Effector memory CD4-positive, alpha-beta T cell (primary cell): ENCODE measurements at places on chromosomes 12 and 14.

DNA sequence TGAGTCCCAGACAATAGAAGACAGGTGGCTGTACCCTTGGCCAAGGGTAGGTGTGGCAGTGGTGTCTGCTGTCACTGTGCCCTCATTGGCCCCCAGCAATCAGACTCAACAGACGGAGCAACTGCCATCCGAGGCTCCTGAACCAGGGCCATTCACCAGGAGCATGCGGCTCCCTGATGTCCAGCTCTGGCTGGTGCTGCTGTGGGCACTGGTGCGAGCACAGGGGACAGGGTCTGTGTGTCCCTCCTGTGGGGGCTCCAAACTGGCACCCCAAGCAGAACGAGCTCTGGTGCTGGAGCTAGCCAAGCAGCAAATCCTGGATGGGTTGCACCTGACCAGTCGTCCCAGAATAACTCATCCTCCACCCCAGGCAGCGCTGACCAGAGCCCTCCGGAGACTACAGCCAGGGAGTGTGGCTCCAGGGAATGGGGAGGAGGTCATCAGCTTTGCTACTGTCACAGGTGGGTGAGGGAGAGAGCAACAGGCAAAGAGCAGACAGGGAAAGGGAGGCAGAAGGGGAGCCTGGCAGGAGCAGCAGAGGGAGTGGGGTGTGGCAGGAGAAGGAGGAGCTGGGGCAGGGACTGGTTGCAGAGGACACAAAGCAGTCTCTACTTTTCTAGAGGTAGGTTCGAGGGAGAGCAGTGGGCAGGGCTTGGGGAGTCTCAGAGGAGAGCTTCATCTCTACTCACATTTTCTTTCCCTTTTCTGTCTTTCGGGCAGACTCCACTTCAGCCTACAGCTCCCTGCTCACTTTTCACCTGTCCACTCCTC is 452 bp downstream of the INHBE start:
- DNase-seq: no peak

DNA sequence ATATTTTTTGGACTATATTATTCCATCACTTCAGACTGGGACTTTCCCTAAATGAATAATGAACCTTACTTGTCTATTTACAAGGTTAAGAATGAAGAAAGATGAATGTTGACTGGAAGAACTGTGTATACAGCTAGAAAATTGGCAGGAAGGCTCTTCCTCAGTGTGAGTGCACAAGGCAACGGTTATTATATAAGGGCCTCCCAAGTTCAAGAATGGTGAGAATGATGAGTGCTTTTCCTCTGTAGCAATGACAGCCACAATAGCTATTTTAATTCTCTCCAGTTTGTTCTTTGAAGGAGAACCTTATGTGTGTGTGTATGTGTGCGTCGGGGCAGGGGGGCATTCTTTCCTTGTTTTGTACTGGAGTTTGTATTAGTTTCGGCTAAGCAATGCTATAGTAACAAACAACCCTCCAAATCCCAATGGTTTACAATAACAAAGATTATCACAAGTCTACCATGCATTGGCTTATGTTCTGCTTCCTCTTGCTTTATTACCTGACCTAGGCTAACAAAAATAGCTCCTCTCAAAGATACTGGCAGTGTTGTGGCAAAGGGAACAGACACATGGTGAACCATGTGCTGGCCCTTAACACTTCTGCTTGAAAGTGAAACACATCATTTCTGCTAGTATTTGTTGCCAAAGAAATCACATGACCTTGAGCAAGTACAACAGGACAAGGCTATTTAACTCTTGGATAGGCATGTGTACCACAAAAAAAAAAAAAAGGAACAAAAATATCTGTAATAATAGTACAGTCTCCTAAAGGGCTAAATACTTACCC is 139.5 kb downstream of the RMST start:
- no peak for DNase-seq

DNA sequence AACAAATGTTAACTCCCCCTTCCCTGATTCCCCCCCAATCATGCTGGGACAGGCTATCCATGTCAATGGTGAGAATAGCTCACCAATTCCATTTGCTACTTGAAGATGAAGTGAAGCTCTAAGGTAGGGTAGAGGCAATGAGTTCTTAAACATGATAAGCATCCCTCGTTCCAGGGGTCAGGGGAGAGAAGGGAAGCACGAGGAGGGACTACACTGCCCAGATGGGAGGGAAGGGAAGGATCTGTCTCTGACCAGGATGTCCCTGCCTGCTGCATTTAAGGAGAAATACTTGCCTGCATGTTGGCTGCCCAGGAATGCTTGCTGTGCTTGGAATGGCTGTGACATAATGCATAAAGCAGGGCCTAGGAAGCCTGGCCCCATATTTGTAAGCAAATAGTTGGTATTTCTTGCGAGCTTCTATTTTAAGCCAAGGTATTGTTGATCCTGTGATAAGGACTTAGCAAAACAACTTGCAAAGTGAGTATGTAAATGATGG is 155.1 kb downstream of the CEP83 start:
- no peak for DNase-seq

- DNase-seq: no peak
These were observed 387.5 kb downstream of the BCAT1 start for GRCh38 chr12:24561411-24561871.

- DNase-seq: no peak
These were observed 82.2 kb downstream of the DAD1 start for GRCh38 chr14:22506778-22507351.

- peak; percentile 54 for DNase-seq
These were observed 1.1 kb upstream of the RNASE4 start for GRCh38 chr14:20683125-20683890.

GRCh38 chr12:2112401-2112800 is 59.6 kb downstream of the CACNA1C start:
- DNase-seq: no peak

DNA sequence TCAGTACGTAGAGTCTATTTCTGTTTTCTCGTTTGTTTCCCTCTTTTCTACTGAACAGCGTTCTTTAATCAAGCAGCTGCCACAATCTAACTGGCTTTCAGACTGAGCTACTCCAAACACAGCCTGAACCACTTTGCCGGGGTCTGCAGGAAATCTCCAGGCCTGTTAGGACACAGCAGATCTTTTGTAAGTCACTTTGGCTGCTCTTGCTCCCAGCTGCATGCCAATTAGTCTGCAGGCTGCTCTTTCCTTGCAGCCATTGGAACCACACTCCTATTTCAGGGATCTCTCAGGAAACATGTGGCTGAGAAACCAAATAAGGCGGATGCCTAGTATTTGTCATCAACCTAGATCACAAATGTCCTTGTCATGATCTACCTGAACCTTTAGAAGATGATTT is 73.6 kb downstream of the TMTC1 start:
- no peak for DNase-seq

GRCh38 chr12:28440081-28440608 is 249.9 kb downstream of the CCDC91 start:
- no peak for DNase-seq

GRCh38 chr14:22159099-22159498 is 429.9 kb downstream of the DAD1 start:
- no peak for DNase-seq

- DNase-seq: peak; percentile 18
These were observed 34.0 kb downstream of the FIGNL2 start for GRCh38 chr12:51814311-51815088.

- DNase-seq: no peak
These were observed 972.2 kb upstream of the TMEM132C start for GRCh38 chr12:127294651-127295210.

DNA sequence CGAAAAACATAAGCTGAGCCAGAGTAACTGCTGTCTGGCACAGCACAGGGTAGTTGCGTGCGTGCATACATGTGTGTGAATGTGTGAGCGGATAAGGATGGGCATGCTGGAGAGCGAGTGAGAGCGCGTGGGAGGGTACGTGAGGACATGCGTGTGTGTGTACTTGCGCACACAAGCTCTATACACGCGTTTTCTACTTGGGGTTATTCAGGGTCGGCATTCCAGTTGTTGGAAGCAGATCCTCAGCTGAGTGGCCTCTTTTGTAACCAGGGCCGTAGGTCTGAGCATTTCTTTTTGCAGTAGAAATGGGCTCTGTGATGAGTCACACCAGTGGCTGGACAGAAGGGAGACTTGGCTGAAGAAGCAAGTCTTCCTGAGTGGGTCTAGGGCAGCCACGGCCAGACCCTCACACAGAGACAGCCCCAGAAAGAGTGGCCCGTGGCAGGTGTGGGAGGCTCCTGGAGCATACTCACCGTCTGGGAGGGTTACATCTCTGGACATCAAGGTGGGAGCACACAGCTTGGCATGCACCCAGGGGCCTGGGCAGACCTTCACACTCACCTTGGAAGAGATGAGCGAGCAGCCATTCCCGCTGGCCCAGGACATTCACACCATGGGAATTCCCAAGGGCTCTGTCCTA is 78.0 kb downstream of the LRRC74A start:
- DNase-seq: no peak

- no peak for DNase-seq
These were observed 1.8 kb upstream of the TCP11L2 start for GRCh38 chr12:106300761-106301160.

DNA sequence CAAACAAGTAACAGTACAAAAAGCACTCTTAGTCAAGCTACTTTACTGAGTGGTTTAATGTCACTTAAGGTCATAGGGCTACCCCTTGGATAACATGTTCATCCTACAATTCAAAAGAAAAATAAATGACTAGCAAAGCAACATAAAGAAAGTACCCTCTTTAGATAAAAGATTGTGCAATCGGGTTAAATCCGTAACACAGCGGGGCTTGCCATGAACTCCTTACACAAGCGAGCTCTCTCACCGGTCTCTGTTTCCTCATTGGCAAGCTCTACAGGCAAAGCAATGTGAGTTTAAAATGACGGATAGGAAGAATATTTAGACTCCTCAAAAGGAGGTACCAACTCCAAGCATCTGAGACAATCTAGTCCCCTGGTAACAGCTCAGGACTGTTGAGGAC is 140.6 kb downstream of the EGLN3 start:
- DNase-seq: no peak

DNA sequence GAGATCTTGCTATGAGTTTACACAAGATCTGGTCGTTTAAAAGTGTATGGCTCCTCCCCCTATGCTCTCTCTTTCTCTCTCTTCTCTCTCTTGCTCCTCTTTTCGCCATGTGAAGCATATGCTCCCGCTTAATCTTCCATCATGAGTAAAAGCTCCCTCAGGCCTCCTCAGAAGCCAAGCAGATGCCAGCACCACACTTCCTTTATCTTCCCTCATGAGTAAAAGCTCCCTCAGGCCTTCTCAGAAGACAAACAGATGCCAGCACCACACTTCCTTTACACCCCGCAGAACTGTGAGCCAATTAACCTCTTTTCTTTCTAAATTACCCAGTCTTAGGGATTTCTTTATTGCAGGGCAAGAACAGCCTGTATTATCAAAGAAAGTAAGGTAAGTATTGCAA is 152.4 kb downstream of the SEC23A start:
- no peak for DNase-seq

DNA sequence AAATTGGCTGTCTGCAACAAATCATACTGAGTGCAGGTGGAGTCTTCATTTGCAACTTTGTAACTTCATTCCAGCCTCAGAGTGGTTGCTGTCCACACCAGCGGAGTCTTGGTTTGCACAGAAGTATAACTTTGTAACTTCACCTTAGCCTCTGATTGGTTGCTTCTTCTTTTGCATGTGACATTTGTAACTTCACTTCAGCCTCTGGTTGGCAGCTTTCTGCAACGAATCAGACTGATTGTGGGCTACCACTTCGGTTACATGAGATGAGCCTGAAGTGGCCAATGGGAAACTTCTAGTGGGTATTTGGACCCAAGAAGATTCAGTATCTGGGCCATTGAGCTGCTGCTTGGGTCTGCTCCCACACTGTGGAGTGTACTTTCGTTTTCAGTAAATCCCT is 17.8 kb downstream of the RASSF8 start:
- no peak for DNase-seq

DNA sequence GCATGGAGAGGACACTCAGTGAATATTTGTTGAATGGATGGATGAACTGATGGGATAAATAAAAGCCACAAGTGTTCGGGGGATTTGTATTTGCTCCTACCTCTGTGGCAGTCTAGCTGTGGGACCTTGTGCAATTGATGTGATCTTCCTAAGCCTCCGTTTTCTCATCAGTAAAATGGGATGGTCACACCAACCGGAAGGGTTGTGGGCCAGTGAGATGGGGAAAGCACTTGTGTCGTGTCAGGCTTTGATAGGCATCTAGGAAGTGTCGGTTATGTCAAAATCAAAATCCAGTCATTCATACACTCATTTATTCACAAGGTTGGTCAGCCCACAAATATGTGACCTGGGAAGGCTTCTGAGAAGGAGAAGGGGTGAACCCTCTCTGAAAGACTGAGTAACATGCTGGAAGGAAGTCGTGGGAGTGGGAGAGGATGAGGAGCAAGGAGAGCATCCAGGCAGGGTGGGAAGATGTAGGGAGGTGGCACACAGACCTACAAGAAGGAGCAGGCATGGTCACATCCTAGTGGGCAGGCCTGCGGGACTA is 7.8 kb upstream of the SERPINA9 start:
- DNase-seq: no peak

- no peak for DNase-seq
These were observed 30.4 kb upstream of the PCNX4 start for GRCh38 chr14:60061371-60061770.

DNA sequence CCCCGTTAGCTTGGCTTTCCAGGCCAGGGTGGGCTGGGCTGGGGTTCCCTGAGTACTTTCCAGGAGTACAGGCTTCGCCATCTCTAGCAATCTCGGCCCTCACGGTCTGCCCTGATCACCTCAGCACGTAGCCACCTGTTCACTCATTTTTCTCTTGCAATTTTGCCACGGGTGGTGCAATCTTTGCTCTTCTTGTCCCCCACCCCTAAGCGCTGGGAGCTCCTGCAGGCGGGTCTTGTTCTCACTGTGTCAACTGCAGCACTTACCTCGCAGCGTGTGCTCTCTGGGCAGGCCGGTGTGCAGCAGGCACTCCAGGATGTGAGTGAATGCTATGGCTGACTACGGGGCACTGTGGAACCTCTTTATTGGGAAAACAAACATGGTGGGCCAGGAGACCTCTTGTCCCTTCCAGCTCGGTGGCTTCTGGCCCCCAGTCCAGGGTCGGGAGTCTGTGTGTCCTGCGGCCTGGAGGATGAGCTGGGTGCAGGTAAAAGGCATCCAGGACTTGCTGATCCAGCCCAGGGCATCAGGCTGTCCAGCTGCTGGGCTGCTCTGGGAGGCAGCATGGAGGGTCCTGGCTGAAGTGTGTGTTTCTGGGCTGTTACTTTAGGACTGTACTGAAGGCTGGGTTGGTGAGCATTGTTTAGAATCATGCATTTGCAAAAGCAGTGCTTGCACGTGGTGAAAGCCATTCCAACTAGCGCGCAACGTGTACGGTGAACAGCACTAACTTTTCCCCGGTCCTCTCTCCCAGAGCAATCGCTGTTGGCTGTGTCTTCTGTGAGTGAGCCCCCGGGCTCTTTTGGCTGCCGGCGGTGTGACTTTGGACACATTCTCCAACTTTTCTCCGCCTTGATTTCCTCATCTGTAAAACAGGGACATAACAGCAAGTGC is 1.5 kb upstream of the ULK1 start:
- no peak for DNase-seq

DNA sequence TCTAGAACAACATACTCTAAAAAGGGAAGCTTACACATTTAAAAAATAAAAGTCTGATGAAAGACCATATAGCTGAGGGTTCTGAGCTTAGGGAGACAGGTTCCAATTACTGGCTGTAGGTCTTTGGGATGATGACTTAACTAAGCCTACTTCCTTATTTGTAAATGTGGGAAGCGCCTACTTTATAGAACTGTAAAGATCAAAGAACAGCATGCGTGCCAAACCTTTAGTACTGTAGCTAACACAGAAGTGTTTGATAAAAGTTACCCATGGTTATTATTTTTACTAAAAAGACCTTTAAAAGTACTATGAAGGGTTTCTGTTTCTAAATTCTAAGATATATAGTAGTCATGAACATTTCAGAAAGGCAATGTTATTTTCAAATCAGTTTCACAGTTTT is 35.7 kb downstream of the STK38L start:
- DNase-seq: no peak

- no peak for DNase-seq
These were observed 12.3 kb downstream of the SIX1 start for GRCh38 chr14:60636879-60637478.
